Right forelimb (tissue), 1 donor: ENCODE measurements at places on chromosomes 13 and 19.

DNA sequence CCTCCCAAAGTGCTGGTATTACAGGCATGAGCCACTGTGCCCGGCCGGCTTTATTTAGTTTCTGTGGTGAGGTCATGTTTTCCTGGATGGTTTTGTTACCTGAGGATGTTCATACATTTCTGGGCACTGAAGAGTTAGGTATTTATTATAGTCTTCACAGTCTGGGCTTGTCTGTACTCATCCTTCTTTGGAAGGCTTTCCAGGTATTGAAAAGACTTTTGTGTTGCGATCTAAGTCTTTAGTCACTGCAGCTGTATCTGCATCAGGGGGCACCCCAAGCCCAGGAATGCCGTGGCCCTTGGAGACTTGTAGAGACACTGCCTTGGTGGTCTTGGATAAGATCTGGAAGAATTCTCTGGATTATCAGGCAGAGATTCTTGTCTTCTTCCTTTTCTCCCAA, 12.8 kb downstream of the BLOC1S3 start:
- no peak for DNase-seq

DNA sequence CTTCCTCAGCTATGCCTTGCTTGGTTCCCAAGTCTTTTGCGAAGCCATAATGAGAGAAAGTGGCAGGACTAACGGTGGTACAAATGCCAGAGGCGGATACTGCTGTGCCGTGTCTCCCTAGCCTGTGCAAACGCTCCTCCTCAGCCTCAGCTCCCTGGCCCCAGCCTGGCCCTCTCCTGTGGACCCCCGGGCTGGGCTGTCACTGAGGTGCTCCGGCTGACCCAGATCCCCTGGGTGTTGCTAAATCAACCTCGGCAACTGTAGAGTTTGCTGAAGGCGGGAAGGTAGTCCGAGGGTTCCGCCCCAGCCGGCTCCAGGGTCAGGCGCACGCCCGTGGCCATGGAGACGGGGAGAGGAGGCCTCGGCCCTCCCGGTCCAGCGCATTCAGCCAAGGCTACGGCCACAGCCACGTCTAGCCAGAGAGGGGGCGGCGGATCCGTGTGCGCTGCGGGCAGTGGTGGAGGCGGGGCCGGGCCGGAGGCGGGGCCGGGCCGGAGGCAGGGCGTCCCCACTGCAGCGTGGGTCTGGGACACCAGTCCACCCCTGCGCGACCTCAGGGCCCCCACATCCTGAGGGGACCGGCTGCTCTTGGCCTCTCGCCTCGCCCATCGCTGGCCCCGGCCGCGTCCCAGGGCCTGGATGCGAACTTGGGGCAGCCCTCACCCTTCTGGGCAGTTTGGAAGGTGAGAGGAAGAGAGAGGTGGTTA, 16.4 kb upstream of the ZNF492 start:
- no peak for DNase-seq

- DNase-seq: no peak
Observed at GRCh38 chr13:72303941-72304746, 423.3 kb downstream of the MZT1 start.

- no peak for DNase-seq
Observed at GRCh38 chr19:58570770-58571574, 2.2 kb downstream of the MZF1 start.

DNA sequence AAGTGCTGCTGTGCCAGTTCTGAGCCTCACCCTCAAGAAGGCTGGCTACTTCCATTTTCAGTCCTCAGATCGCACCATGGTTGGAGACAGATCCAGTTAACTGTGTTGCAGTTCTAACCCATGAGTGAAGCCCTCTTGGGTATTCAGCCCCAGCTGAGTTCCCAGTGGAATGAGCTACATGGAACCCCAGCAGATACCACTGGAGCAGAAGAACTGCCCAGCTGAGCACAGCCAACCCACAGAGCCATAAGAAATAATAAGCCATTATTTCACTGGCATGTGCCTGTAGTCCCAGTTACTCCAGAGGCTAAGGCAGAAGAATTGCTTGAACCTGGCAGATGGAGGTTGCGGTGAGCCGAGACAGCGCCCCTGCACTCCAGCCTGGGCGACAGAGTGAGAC, 59.9 kb downstream of the LATS2 start:
- DNase-seq: no peak

GRCh38 chr13:50126263-50126992, 111.2 kb downstream of the KCNRG start:
- DNase-seq: peak; percentile 64

- DNase-seq: peak; percentile 76
Observed at GRCh38 chr19:1172353-1173158, 1.5 kb downstream of the SBNO2 start.

- DNase-seq: no peak
Observed at GRCh38 chr19:50639121-50640112, at the start of gene SYT3. Gene SYT3 (minus strand): TSS chr19:50639881. CDS start chr19:50637411, 2,470 bp downstream.

DNA sequence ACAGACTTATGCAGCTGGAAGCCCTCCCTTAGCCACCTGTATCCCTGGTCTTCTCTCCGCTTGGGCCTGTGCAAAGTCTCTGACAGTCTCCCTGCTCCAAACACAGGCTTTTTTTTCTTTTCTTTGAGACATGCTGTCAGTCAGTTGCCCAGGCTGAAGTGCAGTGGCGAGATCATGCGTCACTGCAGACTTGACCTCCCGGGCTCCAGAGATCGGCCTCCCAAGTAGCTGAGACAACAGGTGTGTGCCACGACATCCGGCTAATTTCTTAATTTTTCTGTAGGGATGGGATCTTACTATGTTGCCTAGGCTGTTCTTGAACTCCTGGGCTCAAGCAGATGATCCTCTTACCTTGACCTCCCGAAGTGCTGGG, 1.6 kb downstream of the MZF1 start:
- no peak for DNase-seq

DNA sequence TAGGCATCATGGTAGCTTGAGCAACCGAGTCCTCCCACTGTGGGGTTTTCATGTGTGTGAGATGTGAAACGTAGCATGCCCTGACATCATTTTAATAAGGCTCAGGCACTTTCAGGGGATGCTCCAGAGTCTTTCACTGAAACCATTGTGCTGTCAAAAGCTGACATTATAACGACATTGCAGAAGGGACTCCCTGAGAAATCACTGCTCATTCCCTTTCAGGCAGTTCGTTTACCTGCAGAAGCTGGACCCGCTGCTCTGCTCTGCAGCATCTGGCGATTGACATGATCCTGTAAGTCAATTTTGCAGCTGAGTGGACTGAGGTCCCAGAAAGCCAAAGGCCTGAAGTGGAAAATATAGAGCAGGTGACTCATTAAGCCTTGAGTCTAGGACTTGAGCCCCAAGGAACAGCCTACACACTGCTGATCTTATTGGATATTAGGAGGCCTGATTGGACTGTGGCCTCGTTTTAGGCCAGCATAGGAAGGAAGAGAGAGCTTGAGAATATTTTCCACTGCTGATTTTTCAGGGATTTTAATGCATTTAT, 54.0 kb upstream of the CNMD start:
- no peak for DNase-seq

GRCh38 chr19:3849092-3849491, 19.7 kb downstream of the ZFR2 start:
- DNase-seq: no peak

DNA sequence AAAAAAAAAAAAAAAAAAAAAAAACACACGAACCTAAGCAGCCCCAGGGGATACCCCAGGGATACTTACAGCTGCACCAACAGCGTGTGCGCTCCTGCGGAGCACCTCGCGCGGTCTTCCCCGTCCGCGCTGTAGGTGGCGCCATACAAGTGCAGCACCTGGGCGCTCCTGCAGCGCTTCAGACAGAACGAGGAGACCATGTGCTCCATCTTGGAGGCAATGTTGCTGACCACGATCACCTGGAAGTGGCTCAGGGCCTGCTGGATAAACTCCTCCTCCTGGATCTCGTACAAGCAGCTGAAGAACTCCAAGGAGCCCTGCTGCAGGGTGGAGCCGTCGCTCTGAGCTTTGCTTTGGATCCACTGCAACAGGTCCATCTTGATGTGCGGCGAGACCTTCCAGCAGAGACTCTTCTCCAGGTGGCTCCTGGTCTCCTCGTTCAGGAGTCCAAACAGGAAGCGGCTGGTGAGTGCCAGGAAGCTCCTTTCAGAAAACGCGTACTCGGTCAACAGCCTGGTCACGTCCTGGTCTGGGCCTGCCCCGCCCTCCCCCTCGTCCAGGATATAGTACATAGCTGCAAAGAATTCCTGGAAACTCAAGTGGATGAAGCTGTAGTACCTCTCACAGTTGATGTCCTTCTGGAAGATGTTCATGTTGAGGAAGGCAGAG, 14.5 kb downstream of the NLRP12 start:
- DNase-seq: no peak

DNA sequence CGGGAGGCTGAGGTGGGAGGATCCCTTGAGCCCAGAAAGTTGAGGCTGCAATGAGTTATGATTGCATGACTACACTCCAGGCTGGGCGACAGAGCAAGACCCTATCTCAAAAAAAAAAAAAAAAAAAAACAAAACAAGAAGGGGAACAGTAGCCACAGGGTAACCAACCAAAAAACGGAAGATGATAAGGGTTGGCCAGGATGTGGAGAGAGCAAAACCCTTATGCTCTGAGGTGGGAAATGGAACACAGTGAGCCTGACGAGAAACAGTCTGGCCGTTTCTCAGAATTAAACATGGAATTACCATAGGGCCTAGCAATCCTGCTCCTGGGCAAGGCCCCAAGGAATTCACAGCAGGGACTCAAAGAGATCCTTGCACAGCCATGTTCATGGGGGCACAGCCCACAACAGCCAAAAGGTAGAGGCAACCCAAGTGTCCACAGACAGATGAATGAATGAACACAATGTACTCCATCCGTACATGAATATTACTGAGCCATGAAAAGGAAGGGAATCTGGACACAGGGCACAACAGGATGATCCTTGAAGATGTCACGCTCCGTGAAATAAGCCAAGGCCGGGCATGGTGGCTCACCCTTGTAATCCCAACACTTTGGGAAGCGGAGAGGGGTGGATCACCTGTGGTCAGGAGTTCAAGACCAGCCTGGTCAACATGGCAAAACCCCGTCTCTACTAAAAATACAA, 11.3 kb downstream of the NMRK2 start:
- DNase-seq: no peak

DNA sequence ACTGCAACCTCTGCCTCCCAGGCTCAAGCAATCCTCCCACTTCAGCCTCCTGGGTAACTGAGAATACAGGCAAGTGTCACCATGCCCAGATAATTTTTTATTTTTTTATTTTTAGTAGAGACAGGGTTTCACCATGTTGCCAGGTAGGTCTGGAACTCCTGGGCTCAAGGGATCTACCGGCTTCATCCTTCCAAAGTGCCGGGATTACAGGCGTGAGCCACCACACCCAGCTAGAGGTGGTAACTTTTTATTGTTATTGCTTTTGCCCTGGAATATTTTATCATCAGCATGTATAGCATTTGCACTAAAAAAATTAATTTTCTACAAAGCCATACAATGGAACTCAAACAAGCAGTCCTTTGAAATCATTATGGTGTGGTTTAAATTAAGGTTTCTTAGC, 14.0 kb downstream of the HAUS8 start:
- no peak for DNase-seq

DNA sequence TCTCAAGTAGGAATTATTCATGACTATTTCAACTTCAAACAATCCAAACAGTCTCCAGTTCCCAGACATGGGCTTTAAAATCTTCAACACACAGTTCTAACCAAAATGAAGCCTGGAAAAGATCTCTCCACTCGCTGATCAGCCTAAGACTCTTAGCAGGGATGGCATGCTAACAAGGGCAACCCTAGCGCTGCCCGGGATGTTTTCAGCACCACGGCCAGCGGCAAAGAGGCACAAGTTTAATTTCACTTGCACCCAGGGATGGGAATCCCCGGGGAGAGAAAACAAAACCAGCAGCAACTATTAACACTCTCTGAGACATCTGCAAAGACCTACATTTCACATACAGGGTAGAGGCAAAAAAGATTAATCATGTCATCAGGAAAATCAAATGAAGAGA, 43.0 kb downstream of the CACNA1A start:
- DNase-seq: no peak

DNA sequence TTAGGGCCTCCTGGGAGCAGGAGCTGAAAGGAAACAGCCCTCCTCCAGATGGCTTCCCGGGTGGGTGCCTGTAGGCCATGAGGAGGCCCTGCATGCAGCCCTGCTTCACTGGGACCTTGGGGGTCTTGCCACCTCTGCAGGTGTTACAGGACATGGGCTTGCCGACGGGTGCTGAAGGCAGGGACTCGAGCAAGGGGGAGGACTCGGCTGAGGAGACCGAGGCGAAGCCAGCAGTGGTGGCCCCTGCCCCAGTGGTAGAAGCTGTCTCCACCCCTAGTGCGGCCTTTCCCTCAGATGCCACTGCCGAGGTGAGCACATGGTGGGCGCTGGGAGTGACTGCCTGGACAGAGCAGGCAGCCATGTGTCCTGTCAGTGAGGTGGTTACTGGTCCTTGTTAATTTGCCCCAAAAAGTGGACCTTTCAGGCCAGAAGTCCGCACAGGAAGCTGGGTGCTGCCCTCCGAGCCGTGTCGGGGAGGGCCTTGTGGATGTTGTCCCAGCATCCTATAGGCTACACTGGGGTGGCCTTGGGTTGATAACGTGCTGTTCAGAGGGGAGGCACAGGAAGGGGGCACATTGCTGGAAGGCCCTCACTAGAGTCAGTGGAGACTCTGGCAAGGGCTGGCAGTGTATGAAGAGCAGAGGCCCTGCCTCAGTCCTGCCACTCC, 18.7 kb upstream of the QTRT1 start:
- no peak for DNase-seq

DNA sequence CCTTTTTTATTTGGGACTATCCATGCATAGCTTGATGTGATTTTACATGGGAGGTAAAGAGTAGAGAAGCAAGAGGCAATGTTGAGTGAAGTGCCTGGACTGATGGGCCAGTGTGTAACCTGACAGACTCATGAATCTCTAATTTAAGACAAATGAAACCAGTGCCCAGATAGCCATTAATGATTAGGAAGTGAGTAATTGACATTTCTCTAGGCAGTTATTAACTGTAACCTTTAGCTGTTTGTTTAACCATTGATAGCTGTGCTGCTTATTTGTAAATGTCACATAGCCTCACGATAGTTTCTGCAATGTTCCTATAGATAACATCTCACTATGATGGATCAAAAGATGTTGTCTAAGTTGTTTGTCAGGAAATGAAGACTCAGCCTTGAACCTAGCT, 1047.5 kb upstream of the SPRY2 start:
- DNase-seq: no peak

GRCh38 chr13:41614671-41615527, 157.5 kb downstream of the RGCC start:
- DNase-seq: no peak

- no peak for DNase-seq
Observed at GRCh38 chr19:10102787-10103236, 334 bp upstream of the ANGPTL6 start.

DNA sequence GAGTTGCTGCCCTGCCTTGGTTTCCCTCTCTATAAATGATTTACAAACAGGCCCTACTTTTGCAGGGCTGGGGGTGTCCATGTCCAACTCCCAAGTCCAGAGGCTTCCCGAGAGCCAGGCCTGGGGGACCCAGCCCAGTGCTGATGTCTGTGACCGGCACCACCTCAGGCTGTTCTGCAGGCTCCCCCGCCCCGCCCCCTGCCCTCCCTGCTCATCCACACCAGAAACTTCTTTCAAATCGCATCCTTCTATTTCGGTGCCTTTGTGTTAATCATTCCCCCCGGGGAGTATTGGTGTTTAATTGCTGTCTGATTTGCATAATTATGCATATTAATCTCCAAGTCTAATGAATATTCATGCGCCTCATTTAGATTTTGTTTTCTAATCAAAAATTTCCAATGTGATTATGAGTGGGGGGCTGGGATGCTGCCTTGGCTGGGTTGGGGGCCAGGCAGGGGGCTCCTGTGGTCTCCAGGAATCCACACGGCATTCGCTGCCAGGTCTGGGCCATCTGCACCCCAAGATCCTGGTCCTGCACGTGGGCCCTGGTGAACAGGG, 19.1 kb downstream of the TCF3 start:
- DNase-seq: no peak

- DNase-seq: no peak
Observed at GRCh38 chr19:19027228-19027627, 6.1 kb downstream of the SUGP2 start.
